ENCODE measurements at places on chromosomes 1 and 21. TPM values are rescaled to one million over a fixed set of nuclear protein-coding genes. Genes with fewer than 3 reads are reported as not detected.

DNA sequence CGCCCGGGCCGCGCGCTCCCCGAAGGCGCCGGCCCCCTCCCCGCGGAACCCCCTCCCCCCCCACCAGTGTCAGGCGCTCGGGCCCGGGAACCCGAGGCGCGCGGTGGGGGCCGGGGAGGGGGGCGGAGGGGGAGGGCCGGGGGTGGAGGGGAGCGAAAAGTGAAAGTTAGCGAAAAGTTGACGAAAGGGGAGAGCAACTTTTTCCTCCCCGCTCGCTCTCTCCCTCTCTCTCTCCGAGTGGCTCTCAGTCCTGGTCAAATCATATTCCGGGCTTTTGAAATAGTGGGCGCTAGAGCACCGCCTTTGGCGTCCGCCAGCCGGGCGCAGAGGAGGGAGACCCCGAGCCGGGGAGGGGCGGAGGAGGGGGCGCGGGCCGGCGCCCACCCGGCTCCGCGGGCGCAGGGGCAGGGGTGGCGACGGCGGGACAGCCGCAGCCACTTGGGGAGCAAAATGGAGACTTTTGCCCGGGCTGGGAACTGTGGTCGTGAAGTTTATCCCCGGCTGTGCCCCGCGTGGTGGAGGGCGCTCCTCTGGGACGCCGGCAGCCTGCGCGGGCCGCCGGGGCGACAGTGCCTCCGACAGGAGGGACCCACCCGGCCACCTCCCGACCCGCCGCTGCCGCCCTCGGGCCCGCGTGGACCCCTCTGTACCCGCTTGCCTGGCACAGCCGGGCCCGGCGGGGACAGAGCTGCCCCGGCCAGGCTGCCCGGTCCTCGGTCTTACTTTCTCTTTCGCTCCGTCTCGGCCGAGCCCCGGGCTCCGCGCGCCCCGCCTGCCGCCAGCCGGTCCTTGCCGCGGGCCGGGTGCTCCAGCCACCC is 697 bp downstream of the PRDM16 start:
- DNase-seq: peak; percentile 70

GRCh38 chr1:220884981-220885918 is 6.0 kb downstream of the HLX start:
- DNase-seq: no peak

- DNase-seq: no peak
Measured at GRCh38 chr1:192133350-192133926, 24.8 kb upstream of the RGS18 start.

DNA sequence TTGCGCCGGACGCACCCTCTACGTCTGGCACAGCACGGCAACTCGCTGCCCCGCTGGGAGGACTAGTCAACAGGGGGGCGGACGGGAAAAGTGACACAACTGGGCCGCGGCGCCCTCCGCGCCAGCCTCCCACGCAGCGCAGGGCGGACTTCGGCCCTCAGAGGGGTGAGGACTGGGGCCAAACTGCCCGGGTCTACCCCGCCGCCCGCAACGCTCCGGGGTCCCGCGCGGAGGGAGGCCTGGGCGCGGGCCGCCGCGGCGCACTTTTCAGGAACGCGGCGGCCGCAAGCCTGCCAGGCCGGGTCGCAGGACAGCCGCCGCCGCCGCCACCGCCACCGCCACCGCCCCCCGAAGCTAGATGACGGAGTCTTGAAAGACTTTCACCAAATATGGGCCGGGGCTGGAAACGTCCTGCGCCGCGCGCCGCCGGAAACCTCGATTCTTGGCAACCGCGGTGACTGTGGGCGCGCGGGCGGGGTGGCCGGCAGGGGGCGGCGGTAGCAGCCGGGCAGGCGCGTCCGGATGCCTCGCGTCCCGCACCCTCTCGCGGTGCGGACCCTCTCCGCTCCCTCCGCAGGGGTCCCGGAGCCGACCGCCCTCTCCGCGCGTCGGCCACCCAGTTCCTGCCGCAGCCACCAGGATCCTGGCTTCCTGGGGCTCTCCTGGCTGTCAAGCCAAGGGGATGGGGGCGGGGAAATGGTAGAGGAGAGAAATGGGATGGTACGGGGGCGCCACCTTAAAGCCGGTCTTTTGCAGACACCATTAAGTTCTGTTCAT is 3.7 kb upstream of the CCN1 start:
- DNase-seq: peak; percentile 59

DNA sequence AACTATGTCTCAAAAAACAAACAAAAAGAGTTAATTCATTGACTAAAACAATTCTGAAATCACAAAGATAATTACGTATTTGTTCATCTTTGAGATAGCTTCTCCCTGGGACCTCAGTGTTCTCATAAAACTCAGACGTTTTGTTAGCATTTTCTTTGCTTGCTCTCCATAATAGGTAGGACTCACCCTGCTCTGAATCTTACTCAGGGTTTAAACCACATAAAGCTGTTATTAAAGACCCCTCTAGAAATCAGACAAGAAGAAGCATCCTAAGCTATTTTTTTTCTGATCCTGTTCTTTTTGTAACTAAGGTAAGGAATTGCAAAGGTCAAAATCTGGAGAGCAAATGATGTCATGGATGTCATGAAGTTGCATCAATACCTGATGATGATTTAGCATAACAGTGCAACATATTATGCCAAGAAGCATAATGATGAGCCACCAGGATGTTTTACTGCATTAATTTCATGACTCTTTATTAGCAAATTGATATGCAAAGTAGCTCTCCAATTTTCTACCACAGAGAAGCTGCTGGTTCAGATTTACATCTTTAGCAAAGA is 2.4 kb downstream of the FBXO42 start:
- DNase-seq: no peak

DNA sequence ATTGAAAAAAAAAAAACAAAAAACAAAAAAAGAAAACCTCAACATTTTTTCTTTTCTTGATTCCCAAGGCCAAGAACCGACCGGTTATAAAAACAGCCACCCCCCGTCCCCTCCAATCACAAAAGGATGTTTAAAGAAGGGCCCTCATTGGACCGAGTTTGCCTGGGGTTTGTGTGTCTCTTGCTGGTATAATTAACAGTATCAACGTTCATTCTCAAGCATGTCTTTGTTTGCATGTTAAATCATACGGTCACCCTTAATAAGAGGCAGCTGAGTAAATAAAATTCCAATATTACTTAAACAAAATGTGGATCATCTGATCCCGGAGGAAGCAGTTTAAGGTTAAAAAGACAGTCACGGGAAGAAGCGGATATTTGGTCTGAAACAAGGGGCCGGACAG is 201.1 kb downstream of the PRDM2 start:
- no peak for DNase-seq

- DNase-seq: no peak
Measured at GRCh38 chr1:231778009-231778719, 151.6 kb downstream of the DISC1 start.

DNA sequence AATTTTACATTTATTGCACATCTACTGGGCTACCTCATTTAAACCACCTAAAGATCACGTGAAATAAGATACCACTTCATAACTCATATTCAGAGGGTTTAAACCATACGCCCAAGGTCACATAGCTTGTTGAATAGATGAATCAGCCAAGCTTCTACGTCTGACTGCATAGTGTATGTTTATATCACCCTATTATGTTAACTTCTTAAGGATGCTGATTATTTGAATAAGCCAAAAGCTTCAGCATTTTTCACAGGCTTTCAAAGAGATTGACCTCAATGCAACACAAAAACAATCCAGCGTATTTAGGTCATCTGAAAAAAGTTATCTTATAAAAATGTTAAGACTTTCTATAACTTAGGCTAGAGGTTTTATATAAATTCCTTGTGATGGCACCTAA is 373.8 kb downstream of the TGFB2 start:
- no peak for DNase-seq

- DNase-seq: no peak
Measured at GRCh38 chr1:174480324-174480723, 32.6 kb downstream of the GPR52 start.

DNA sequence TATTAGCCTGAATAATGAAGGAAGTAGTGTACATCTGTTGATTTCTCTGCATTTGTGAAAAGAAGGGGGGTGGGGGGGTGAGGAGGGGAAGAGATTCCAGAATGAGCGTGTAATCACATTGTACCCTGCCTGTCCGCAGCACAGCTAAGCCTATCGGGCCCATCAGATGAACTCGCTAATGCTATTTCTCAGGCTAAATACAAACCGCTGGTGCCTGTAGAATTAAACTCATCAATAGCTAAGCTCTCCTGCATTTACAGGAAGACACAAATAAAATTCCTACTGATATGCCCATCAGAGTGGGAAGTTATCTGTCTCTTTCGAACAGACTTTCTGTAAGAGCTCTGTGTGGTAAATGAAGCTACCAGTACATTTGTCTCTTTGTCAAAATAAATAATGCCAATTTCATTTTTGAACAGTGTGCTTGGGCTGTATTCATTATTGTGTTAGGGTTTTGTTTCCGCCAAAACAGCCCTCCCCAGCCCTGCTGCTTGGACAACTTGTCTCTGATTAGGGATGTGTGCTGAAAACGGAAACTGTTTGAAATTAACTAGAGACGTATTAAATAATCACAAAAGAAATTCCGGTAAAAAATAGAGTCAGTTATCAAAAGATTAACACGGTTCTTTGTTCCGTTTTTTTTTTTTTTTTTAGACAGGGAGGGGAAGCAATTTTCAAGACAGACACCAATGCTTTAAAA is 305.4 kb downstream of the TTLL7 start:
- no peak for DNase-seq

DNA sequence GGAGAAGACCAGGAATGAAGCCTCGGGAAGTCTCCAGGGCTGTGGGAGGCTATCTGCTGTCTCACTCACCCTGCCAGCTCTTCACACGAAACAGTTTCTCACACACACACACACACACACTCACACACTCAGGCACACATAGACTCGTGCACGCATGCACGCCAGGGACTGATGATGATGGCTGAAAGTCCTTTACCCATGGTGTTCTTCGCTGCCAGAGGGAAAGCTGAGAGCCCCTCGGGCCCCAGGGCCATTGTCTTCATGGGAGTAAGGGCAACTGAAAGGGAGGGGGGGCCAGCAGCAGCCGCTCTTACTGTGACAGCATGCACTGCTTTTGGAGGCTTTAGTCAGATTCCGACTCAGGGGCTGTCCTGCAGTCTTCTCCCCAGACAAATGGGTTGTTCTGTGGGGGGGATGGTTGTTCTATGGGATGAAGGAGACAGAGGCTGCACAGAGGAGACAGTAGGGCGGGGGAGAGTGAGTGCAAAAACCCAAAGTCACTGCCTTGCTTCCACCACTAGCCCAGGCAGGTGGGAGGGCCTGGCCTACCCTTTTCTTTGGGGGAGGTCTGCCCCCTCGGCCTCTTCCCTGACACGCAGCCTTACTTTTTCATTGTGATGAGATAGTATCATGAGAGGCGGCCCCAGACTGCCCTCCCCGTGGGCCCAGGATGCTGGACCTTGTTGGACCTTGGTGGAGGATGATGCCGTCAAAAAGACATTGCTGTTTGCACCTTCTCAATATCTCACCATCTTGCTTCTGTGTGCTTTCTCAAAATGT is 29.0 kb downstream of the STUM start:
- no peak for DNase-seq

GRCh38 chr21:19878133-19878532 is 1120.1 kb upstream of the NCAM2 start:
- no peak for DNase-seq

DNA sequence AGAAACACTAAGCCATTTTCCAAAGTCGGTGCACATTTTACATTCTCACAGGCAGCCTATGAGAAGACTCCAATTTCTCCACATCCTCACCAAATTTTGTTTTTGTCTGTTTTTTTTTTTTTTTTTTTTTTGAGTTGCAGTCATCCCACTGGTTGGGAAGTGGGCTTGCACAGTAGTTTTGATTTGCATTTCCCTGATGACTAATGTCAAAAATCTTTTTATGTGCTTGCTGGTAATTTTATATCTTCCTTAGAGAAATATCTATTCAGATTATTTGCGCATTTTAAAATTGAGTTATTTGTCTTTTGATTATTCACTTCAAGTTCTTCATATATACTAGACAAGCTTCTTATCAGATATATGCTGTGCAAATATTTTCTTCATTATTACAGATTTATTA is 141.5 kb downstream of the USH2A start:
- no peak for DNase-seq

DNA sequence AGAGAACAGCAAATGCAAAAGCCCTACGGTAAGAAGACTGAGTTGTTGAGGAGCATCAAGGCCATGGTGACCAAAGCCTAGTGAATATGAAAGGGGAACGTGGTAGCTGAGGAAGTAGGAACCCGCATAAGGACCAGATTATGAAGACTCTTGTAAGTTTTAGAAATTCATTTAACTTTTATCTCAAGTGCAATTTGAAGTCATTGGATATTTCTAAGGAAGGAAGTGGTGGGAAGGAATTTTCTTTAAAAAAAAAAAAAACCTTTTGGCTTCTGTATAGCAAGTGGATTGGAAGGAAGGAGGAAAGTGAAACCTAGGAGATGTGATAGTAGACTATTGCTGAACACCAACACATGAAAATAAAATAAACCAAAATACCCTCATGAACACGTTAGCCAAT is 119.0 kb downstream of the TNFSF18 start:
- DNase-seq: no peak

- DNase-seq: no peak
Measured at GRCh38 chr1:70477090-70477489, 66.0 kb downstream of the CTH start.

DNA sequence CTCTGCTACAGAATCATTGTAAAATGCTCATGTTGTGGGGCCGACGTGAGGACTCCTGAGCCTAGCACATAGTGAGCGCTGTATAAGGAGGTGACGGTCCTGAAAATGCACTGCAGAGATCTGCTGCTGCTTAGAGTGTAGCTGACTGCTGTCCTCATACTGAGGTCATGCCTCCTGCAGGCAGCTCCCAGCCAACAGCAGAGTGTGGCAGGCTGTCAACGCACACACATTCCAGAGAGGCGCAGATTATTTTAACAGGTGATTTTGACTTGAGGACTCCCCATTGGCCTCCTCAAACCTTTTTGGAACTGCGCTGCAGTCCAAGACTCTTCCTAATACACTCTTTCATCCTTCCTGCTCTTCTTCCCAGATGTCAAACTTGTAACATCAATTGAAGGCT is 119.8 kb upstream of the KCNJ6 start:
- DNase-seq: no peak

DNA sequence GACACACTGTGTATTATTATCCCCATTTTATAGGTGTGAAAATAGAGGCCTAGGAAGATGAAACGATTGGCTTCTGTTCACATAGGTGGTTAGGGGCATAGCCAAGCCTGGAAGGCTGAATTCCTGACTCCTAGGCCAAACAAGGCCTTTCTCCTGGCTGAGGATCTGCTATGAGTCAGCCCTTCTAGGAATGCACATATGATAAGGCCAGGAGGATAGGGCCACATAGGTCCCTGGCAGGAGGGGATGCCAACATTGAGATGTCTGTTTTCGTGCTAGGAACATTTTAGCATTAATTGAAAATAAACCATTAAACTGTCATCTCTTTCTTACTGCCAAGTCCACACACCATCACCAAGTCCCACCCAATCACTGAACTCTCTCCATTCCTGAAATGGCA is 9.2 kb downstream of the CSMD2 start:
- no peak for DNase-seq

CHAF1B gene
- 5.8 TPM for polyA plus RNA-seq

UMODL1 gene
- polyA plus RNA-seq: not detected

GBP1 gene
- polyA plus RNA-seq: 17.2 TPM

OR2M3 gene
- 0.04 TPM for polyA plus RNA-seq

KNCN gene
- polyA plus RNA-seq: not detected

PTGS2 gene
- 1.8 TPM for polyA plus RNA-seq

S100A10 gene
- polyA plus RNA-seq: 216 TPM
